Sciatic nerve (tissue), 2 donors: ENCODE measurements at places on chromosomes 7 and 10. TPM values are rescaled to one million over a fixed set of nuclear protein-coding genes. Genes with fewer than 3 reads are reported as not detected.

Gene ITGB8
- 207 TPM for total RNA-seq

GRCh38 chr7:95581467-95581866 is 14.8 kb downstream of the PDK4 start:
- no peak for DNase-seq

- DNase-seq: no peak
Measured at GRCh38 chr7:140526214-140526613, 46.9 kb upstream of the MKRN1 start.

DNA sequence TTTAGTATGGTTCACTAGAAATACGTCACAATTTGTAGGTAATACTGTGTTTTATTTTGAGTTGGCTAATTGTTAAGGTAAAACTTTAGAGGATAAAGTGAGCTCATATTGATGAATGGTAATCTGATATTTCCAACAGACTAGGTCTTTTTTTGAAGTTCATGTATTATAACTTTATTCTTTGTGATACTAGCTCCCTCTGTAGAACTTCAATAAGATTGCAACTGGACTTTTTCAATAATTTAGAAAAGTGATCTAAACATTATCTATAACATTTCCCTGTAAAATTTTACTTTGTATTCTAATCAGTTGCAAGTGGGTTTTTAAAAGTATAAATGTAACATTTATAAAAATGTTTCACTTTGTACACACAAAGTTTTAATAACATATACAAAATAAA is 83.5 kb downstream of the ADK start:
- no peak for DNase-seq

DNA sequence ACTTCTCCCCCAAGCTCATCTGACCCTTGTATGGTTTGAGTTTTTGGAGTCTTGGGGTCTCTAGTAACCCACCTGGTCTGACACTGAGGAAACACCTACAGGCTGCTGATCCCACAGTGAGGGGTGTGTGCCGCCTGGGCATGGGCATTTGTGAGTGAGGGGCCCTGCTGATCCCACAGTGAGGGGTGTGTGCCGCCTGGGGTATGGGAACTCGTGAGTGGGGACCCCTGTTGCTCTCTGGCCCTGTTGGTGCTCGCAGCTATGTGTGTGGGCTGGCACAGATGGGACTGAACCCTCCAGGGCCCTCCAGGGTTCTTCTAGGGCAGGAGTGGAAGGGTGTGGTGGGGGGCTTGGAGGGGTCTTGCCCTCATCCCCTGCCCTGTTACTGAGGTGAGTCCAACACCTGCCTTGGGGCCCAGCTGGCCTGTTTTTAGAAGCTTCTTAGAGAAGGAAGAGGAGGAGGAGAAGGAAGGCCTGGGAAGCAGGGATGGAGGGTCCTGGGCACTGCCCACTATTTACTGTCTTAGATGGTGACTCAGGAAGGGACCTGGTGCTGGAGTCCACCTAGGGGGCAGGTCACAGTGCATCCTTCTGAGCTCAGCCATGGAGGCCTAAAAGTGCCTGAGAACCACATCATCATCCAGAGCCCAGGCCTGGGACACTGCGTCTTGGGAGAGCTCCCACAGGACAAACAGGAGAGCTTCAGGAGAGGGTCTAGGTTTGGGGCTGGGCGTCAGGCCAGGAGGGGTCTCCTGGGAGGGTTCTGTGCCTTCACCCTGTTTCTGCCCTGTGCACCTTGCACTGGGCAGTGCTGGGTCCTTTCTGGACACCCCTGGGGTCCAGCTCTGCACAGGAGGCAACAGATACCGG is 36.2 kb upstream of the ZNF716 start:
- no peak for DNase-seq

DNA sequence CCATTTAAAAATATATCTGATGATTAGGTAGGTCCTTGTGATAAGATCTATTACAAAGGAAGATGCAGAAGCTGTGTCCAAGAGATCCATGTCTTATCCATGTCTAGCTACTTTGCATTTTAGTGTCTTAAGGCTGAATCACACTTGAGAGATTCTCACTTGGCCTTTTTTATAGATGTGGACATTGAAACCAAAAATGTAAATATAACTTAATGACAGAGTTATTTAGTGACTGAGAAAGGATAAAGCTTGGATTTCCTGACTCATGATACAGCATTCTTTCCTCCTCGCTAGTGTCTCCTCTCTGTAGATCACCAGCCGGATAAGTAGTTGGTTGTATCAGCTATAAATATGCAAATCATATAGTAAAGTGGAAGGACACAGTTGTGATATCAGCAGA is 23.3 kb downstream of the INHBA start:
- DNase-seq: no peak

GRCh38 chr7:158362912-158363905 is 224.4 kb downstream of the PTPRN2 start:
- DNase-seq: peak; percentile 45
